ENCODE measurements at places on chromosomes 5 and 9.
A peak's percentile ranks its signal among the peaks of the same experiment; 100 is the strongest.

GRCh38 chr9:127187231-127187956, 65.0 kb upstream of the ANGPTL2 start:
- DNase-seq = no peak

- DNase-seq = no peak
Observed at GRCh38 chr5:129459777-129460671, at the start of gene ADAMTS19. ADAMTS19 (plus strand) TSS chr5:129460298; CDS start chr5:129460392, 94 bp downstream.

DNA sequence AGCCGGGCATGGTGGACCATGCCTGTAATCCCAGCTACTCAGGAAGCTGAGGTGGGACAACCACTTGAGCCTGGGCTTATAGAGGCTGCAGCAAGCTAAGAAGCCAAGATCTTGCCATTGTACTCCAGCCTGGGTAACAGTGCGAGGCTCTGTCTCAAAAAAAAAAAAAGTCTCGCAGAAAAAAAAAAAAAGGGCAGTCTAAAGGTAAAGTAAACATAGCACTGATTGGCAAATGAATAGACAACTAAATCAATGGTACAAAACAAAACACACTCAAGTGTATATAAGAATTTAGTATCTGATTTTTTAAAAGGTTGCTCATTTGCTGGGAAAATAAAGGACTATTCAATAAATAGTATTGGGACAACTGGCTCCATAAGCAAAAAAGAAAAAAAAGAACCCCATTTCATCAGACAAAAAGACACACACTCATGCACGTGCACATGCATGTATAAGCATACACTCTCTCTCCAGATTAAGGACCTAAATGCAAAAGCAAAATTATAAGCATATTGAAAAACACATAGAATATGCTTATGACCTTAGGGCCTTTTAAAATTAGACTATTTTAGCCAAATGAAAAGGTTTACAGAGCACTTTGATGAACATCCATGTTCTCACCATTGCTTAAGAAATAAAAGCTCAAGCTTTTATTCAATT, 5.7 kb downstream of the IL6ST start:
- no peak for DNase-seq

DNA sequence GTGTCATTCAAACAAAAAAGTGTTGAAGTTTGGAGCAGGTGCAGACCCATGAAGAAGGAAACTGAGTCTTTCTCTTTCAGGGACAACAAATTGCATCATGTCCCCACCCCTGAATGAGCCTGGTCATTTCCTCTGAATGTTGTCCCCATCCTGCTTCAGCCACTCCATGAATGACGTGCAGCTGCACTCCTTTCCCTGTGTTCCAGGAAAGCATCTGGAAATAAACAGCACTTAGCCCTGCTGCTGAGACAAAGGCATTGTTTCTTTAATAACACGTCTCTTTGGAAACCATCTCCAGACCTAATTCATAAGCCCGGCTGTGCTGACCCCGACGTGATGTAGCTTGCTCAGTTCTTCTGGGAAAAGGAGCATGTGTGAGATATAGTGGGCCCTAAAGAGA, 682.3 kb downstream of the BRINP1 start:
- DNase-seq = no peak

GRCh38 chr5:94021246-94021645, 279.8 kb upstream of the POU5F2 start:
- DNase-seq = peak; percentile 8

DNA sequence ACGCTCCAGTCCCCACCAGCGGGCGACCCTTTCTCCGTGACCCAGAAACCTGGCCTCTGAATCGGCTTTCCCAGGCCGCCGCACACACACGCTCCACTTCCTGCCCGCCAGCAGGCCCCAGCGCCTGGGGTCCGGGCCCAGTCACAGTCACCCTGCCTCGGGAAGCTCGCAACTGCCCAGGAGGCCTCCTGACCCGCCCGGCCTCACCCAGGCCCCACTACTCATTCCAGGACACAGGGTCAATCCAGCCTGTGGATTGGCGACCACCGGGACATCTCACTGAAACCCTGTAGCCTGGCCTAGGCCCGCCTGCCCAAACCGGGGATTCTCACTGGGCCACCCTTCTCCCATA, 2.7 kb upstream of the IRX4 start:
- no peak for DNase-seq

GRCh38 chr9:32992595-32993238, 8.7 kb downstream of the APTX start:
- DNase-seq = no peak
